ENCODE measurements at places on chromosomes 6 and 20.

DNA sequence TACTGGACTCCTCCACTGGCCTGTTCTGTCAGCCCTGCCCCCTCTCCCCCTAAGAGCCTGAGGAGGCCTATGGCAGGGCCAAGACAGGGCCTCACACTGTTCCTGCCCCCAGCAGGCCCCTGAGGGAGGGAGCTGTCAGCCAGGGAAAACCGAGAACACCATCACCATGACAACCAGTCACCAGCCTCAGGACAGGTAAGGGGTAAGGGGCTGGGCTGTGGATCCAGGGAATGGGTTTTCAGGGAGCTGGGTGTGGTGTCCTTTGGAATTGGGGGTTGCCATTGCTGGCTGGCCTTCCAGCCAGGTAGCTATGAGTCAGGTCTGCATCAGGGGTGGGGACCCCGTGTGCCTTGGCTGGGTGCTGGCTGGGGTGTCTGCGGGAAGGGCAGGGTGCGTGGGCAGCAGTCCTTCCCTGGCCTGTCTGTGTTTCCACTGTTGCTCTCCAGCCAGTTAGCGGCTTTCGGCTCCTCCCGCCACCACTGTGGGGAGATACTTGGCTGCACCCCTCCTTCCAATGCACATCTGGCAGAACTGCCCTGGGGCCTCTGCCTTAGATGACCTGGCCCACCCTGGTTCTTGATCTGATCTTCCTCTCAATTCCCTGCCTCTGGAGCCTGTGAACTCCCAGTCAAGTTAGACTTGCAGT lies 3.9 kb downstream of the SLC29A1 start:
- no peak for DNase-seq

GRCh38 chr20:63756648-63756991 lies 17.0 kb downstream of the SLC2A4RG start:
- no peak for DNase-seq

- DNase-seq: no peak
These were observed 79.8 kb downstream of the QKI start for GRCh38 chr6:163494279-163494727.

DNA sequence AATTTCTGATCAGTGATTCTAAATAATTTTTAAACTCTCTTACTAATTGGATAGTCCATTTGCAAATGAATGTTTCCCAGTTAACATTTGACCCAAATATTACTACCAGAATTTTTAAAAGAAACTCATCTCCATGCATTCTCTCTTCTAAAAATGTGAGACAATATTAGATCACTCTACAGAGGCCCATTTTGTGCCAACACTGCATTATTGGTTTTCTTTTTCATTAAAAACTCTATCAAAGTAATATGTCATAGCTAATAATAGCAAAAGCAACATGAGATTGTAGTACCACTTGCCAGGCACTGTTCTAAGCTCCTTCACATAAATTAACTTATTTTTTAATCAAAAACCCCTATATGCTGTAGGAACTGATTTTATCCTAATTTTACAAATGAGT lies 345.6 kb upstream of the PLCB4 start:
- DNase-seq: no peak

GRCh38 chr6:30908700-30909099 lies 693 bp downstream of the GTF2H4 start:
- DNase-seq: no peak

- peak; percentile 5 for DNase-seq
These were observed 102.3 kb downstream of the SH3BGRL2 start for GRCh38 chr6:79733388-79733787.

- DNase-seq: no peak
These were observed 47.6 kb upstream of the REV3L start for GRCh38 chr6:111530667-111531066.

GRCh38 chr6:123769431-123769830 lies 34.2 kb upstream of the NKAIN2 start:
- DNase-seq: no peak

DNA sequence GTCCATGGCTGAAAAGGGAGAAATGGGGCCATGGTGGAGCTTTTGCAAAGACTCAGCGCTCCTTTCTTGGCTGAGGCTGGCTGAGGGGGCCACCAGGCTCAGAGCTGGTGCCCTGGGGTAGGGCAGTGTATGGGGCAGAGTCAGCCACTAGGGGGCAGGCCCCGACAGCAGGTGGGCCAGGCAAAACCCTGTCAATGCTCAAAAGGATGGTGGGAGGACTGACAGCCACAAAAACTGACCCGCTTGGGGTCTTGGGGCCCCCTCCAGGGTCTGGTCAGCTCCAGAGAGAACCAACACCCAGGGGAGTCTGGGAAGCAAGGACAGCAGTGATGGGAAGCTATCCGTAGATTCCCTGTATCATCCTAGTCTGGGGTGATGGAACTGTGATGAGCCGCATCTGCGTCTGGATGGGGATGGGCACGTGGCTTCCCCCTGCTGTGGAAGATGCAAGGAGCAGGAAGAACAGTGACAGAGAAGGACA lies 306.9 kb downstream of the DHX35 start:
- DNase-seq: peak; percentile 23

DNA sequence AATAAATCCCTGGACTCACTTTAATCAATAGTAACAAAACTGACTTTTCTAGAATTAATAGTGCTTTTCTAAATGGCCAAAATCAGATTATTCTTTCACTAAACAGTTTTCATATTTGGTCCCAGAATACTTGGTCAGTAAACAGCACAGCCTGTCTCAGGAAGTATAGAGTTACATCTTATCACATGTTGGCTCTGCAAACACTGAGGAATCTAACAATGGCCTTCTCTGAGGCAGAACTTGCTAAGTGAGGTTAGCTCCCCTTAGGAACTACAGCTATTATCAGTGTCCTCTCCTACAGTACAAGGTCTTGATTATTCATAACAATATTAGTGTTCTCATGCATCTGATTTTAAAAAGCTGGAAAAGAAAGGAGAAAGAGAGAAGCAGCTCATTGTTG lies 1622.8 kb downstream of the HACE1 start:
- DNase-seq: peak; percentile 0

DNA sequence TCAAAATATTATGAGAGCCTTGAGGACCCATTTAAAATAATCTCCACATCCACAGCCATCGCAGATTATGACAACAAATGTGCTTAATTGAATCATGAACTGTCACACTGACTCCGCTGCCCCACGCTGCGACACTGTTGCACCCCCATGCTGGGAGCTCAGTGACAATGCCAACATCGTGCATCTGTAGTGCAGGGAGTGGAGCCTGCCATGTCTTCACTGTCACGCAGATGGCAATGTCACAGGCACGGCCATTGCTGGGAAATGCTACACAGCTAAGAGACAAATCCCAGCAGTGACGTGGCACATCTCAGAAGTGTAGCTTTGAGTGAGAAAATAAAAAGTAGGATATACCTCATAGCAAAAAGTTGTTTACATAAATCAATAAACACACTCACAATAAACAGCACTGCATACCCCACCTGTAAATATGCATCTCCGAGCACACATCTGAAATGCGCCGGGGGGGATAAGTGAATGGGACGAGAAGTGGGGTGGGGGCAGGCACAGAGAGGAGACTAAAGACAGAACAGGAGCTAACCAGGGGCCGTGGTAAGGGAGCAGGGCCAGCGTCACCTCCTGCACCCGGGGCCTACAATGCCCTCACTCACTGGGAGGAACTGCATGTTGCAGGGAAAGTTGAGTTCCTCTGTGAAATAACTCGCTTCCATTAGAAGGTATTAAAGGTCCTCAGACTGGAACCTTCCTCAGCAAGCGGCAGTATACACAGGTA lies 349.9 kb downstream of the THBS2 start:
- DNase-seq: no peak

DNA sequence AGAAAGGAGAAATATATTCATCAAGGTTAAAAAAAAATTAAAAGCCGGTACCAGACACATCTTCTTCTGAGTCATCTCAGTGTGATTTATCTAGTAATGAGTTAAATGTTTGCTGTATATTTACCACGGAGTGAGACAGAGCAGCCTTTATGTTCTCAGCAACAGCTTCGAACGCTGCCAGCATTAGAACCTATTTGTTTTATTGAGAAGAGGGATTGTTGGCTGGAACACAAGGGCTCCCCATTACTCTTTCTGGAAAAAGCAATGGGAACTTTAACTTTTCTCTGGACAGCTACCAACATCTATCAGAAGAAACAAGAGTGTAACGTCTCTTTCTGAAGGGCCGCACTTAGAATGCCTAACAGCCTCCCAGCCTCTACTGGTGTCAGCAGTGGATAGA lies 105.3 kb upstream of the TAB2 start:
- peak; percentile 31 for DNase-seq

DNA sequence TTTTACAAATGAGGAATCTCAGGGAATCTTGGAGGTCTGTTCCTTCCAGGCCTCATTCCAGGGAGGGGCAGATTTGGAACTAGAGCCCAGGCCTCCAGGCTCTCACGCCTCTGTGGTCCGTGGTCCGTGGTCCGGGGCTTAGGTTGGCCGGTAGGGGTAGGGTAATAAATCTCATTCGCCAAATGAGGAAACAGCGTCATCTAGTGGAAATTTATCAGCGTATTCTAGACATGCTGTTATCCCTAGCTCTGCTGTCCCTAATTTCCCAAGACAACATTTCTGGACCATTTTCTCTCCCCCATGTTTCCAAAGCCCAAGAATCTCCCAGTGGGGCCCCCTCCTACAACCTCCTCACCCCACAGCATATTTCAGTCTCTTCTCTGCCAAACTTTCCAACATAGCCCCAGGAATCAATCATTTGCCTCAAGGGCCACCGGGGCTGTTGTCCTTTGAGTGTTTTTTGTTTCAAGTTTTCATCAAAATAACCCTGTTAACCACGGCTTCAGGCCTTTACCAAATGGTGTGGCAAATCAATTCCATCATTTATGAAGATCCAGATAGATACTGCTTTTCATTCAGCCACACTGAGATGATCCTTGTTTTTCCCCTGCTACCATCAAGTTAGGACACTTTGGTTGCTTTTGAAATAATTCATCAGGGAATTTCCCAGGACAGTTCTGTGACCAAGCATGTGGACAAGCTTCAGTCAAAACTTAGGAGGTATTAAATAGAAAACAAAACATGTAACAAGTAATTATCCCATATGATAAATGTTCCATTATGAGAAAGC lies 126.8 kb downstream of the ALDH8A1 start:
- DNase-seq: peak; percentile 86

DNA sequence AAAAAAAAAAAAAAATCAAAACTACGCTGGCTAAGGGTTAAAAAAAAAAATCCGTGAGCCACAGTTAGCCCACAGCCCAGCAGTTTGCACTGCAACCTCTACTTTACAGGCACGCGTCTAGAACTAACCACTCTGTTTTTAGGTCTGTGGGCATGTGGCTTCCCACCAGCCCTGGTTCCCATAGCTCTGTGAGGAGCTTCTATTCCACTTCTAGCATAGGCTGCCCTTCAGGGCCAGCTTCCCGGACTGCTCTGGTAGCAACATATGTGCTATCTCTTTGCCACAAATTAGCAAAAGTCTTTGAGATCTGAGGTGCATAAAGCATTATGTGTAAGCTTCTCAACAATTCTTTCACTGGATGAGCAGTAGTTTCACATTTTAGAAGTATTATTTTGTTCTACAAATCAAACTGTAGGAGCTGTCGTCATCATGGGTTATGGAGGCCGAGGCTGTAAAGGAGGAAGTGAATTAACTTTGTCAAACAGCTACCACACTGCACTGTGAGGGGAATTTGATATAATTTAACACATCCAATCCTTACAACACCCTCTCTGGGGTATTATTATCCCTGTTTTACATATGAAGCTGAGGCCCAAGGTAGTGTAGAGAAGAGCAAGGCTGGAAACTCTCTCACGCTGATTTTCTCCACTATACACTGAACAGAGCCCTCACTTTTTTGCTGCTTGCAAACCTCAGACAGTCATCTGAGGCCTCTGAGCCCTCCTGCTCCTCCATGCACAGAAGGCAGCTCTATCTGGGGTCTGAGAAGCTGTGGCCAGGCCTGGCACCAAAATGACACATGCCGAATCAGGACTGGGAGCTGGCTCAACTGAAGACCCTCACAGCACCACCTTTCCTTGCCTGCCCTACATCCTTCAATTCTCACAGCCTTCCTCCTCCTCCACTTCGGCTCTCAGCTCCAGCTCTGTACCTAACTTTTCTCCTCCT lies 35.4 kb downstream of the MAN1A1 start:
- no peak for DNase-seq

GRCh38 chr20:22248051-22248667 lies 336.2 kb downstream of the FOXA2 start:
- DNase-seq: peak; percentile 1

GRCh38 chr6:74420221-74420620 lies 724.2 kb downstream of the CD109 start:
- no peak for DNase-seq

GRCh38 chr6:158715330-158716311 lies 65.8 kb downstream of the SYTL3 start:
- DNase-seq: no peak

GRCh38 chr6:11495565-11496145 lies 41.9 kb upstream of the TMEM170B start:
- no peak for DNase-seq

- DNase-seq: no peak
These were observed 26.5 kb upstream of the PPP1R14C start for GRCh38 chr6:150116200-150116800.

DNA sequence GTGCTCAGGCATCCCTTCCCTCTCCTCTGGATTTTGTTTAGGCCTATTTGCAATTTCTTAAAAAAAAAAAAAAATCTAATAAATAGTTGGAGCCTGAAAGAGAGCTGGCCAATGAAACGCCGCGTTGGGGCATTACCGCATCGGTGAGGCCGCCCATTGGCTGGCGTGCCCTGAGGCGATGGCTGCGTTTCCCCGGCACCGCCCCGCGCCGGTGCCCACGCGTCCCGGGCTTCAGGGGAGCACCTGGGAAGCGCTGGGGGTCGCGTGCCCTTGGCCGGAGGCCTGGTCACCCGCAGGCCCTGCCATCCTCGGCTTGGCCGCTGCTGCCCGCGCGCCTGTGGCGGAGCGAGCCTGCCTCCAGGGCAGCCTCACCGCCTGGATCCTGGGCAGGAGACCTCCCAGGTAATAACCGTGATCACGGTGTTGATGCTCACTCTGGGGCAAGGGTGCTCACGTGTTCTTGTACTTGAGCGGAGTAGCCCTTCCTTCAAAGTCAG lies 155.4 kb downstream of the NRN1 start:
- DNase-seq: peak; percentile 39

- DNase-seq: no peak
These were observed 54.0 kb upstream of the SNX9 start for GRCh38 chr6:157768863-157769551.

- no peak for DNase-seq
These were observed 34.3 kb downstream of the SLC22A23 start for GRCh38 chr6:3422435-3423070.

GRCh38 chr6:41497994-41498393 lies 48.2 kb upstream of the FOXP4 start:
- DNase-seq: peak; percentile 65

GRCh38 chr20:39069976-39070375 lies 107.8 kb downstream of the DHX35 start:
- DNase-seq: peak; percentile 12

DNA sequence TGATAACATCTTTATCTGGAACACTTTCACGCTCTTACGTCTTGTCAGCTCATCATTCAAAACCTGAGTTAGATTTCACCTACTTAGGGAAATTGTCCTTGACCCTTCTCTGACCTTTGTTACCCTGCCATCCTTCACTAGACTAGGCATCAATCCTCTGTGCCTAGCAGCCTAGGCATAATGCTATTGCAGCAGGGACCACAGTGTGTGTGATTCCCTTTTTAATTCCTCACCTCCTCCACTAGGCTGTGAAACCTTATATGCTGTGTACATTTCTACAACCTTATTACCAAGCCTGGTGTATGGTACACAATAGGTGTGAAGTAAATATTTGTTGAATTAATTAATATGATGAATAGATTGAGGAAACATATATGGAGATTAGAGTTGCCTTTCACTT lies 66.7 kb upstream of the DEFB112 start:
- no peak for DNase-seq

GRCh38 chr6:115310156-115310555 lies 750.5 kb downstream of the FRK start:
- DNase-seq: no peak

GRCh38 chr20:45495501-45495941 lies 19.9 kb downstream of the SPINT3 start:
- DNase-seq: no peak

All from iris pigment epithelial cell (primary cell).